Jurkat, Clone E6-1 (cell line): ENCODE measurements at places on chromosomes 1 and 21.
A peak's percentile ranks its signal among the peaks of the same experiment; 100 is the strongest.

DNA sequence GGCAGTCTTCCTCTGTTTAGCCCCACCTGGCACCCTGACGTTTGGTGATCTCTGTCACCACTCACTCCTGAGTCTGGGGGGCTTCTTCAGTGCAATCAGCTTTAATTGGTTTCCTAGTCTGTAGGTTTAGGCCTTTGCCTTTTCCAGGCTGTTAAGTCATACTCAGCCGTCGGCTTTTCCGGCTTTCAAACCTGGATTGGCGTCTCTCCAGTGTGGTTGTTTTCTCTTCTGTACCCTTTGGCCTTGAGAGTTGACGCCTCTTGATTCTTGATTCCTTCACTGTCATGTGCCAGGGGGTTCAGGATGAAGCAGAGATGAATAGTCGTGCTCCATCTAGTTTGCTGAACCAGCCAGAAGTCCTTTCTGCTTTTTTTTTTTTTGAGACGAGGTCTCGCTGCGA lies 24.9 kb downstream of the NCMAP start:
- DNase-seq = no peak

- no peak for DNase-seq
These were observed 236.9 kb downstream of the USP25 start for GRCh38 chr21:15966651-15967050.

DNA sequence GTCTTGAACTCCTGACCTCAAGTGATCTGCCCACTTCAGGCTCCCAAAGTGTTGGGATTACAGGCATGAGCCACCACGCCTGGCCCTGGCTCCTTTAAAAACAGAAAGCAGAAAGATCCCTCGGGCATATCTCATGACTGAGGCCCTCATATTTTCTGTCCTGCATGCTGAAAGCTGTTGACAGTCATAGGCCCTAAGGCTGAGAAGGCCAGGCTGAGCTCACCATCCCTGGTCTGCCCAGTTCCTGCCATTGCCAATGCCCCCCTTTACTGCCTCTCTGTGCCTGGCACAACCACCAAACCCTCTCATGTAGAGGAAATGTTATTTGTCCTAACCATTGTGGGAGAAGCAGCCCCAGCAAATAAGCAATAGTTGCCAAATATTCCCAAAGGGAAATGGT lies 12.7 kb downstream of the CD34 start:
- DNase-seq = no peak

DNA sequence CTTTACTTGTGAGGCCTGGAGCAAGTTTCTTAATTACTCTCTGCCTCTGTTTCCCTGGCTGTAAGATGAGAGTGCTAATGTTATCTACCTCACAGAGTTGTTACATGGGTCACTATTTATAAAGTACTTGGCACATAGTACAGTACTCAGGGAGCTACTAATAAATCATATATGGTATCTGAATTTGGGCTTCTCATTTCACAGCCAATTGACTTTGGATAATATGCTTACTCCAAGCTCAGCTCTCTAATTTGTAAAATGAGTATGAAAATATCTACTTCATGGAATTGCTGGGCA lies 108.5 kb upstream of the HOOK1 start:
- DNase-seq = no peak

GRCh38 chr1:36109041-36109679 lies 15.9 kb downstream of the COL8A2 start:
- no peak for DNase-seq

GRCh38 chr1:160193091-160193819 lies 2.9 kb downstream of the CASQ1 start:
- peak; percentile 41 for DNase-seq

GRCh38 chr1:178798232-178798861 lies 72.5 kb downstream of the ANGPTL1 start:
- no peak for DNase-seq

GRCh38 chr1:165855010-165855838 lies 27.8 kb downstream of the UCK2 start:
- DNase-seq = no peak

DNA sequence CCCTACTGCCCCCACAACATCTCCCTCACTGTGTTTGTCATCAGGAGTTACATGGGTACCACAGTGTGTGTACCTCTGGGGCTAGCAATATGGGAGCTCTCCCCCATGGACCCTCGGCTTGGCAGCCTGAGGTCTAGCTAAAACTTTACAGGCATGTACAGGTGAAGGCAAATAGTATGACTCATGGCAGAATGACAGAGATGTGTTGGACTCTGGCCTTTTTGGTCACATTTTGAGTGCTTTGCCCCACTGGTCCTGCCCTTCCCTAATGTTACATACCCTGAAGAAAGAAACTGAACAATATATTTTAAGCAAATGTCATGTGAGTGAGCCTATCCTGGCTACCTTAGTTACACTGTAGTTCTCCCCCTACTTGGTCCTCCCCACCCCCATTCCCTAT lies 124.0 kb downstream of the NGF start:
- DNase-seq = no peak

DNA sequence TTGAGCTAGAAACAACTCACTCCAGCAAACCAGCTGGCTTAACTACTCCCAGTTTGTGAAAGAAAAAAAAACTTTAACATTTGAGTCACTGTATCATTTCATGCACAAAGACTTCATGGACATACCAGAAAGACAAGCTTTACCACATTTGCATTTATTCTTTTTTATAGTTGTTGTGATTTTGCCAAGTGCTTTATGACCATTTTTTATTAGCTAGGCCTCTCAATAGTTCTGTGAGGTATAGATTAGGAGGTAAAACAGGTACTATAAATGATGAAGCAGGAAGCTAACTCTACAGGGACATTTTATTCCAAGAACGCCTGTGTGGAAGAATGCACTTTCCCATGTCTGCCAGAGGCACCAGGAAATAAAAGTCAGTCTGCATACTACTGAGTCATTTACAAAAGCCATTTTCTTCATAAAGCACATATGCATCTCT lies 8.2 kb upstream of the DENND1B start:
- no peak for DNase-seq

GRCh38 chr1:7493711-7494454 lies 277.2 kb upstream of the VAMP3 start:
- DNase-seq = no peak

GRCh38 chr1:64568171-64568450 lies 98.2 kb downstream of the CACHD1 start:
- no peak for DNase-seq

GRCh38 chr1:109988349-109988914 lies 3.9 kb downstream of the AHCYL1 start:
- no peak for DNase-seq

GRCh38 chr1:55423376-55423775 lies 208.2 kb upstream of the USP24 start:
- no peak for DNase-seq

DNA sequence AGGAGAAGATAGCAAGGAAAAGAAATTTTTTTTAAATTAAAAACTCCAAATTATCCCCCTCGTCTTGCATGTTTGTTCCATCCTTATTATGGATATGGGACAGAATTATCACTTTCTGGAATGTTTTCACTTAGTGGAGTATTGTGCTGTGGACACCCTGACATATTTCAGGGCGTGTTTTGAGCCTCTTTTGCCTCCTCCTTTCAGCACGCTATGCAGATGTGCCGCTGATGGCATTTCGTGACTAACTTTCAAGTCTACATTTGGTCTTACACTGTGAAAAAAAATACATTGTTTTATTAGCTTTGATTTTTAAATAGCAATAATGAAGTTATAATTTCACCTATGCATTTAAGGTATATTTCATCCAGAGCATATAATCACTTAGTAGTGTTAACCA lies 738.7 kb downstream of the LTN1 start:
- no peak for DNase-seq

GRCh38 chr1:110152133-110152785 lies 2.0 kb downstream of the SLC6A17 start:
- DNase-seq = no peak

DNA sequence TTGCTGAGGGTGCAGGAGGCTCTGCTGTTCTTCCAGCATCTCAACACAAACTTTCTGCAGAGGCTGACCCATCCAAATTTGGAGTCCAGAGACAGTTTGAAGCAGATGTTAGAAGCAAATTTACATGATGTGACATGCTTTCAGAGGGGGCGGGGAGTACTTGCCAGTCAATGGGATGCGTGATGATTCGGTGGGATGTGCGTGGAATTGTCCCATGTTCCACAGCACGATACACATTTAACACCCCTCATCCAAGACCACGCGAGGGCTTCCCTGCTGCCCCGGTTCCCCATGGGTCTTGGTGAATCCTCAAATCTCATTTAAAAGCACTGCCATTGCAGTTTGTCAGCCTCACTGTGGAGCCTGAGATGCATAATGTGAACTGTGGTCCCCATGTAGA lies 78.6 kb upstream of the TLR5 start:
- no peak for DNase-seq

DNA sequence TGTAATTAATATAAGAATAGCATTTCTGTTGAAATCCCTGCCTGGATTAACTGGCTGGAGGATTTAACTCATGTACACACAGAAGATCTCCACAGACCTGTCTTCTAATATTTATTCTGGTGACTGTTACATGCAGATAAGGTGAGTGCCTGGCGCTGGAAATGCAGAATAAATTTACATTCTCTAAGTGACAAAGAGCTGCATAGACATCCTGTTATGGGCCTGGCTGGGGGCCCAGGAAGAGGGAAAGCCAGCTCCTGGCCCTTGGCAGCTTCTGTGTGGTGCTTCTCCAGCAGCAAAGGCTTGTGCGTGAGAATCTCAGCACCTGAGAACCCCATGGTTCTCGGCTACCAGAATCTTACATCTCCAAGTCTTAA lies 446.6 kb downstream of the PTPRU start:
- no peak for DNase-seq

DNA sequence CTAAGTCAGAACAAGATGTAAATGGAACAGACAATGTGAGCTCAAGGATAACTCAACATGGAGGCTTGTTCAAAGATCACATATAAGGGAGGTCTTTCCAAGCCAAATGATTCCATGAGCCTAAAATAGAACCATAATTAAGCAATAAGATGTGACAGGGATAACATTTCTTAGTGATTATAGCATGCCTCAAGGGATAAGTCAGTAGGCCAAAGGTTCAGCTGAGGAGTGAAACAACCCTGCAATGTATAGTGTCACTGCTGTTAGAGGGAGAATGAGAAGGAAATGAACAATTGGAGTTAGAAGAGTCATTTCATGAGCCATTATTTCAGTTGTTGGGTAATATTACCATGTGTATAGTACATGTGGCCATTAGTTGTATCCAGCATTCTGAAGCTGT lies 25.0 kb downstream of the GORAB start:
- DNase-seq = no peak

- no peak for DNase-seq
These were observed 220.7 kb downstream of the HLX start for GRCh38 chr1:221099747-221100595.

DNA sequence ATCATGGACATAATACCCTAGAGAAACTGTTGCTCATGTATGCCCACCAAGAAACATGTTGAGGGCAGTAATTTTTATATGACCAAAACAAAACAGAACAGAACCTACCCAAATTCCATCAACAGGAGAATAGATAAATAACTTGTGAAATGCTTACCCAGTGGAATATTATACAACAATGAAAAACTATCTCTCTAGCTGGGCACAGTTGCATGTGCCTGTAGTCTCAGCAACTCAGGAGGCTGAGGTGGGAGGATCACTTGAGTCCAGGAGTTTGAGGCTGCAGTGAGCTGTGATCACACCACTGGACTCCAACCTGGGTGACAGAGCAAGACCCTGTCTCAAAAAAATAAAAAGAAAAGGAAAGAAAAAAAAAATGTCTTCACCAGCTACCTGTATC lies 37.6 kb upstream of the RCSD1 start:
- DNase-seq = no peak

DNA sequence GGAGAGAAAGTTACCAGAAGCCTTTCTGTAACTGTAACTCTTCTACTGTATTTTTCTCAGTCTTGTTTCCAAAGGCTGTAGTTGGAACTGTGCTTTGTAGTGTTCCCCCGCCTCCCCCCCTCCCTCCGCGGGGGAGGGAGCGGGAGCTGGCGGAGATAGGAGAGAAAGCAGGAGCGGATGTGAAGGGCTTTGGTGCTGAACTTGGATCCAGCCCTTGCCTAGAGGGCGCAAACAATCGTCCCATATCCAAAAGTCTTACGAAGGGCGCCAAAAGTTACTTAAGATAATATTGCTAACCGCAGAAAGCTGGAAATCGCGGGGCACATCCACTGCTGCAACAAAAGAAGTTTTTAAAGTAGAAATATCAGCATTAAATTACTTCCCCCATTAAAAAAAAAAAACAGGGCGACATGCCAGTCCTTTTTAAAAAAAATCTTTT lies 2.4 kb upstream of the NFIA start:
- DNase-seq = peak; percentile 56

DNA sequence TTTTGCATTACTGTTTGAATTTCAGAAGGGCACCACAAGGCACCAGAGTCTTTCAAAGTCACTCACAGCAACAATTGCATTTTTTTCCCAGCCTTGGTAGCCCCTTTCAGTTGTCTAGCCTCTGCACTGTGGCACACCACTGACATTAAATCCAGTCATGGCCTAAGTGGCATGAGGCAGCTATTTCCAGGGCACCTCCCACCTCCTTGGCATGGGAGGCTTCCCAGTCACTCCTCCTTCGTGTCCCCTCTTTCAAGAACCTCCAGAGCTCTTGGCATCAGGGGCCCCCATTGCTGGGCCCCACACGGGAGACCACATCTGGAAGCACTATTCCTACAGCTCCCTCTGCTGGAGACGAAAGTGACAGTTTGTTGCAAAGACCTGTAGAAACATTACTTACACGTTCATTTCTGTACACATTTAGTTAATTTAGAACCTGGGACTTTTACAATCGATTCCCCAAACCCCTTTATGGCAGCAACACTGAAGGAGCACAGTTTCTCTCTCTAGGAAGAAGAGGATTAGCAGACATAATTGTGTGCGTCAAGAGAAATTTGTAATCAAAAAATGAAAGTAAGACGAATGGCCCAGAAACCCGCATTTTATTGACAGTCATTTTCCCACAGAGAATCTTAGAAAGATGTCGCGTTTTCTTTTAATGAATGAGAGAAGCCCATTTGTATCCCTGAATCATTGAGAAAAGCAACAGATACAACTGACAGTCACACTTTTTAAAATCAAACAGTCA lies 5.7 kb upstream of the CHD5 start:
- peak; percentile 51 for DNase-seq

DNA sequence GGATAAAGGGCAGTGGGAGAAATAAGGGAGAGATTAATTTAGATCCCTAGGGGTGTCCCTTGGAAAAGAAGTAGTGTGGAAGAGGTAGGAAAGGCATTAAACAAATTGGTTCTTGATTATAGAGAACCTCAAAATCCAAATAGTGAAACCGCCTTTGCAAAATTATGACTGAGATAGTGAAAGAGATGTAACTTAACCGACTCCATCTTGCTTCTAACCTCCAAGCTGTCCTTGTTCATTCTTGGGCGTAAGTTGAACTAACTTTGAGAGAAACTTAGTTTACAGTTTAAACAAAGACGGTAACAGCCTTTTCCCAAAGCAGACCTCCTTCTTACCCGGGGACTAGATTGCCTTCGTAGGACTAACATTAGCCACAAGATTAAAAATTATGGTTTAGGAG lies 3.2 kb upstream of the RAB3GAP2 start:
- no peak for DNase-seq

GRCh38 chr1:53896635-53897229 lies 2.7 kb downstream of the DIO1 start:
- no peak for DNase-seq

GRCh38 chr1:247294282-247294681 lies 37.4 kb downstream of the ZNF496 start:
- no peak for DNase-seq
